ENCODE measurements at places on chromosomes 3 and 15. TPM values are rescaled to one million over a fixed set of nuclear protein-coding genes. Genes with fewer than 3 reads are reported as not detected.

Gene KY
- total RNA-seq, result under 0.01 TPM

Gene CNTN4
- total RNA-seq, result under 0.01 TPM

Gene AHSG
- total RNA-seq, result not detected

- no peak for DNase-seq
These were observed 16.9 kb upstream of the SEMA4B start for GRCh38 chr15:90184119-90184785.

DNA sequence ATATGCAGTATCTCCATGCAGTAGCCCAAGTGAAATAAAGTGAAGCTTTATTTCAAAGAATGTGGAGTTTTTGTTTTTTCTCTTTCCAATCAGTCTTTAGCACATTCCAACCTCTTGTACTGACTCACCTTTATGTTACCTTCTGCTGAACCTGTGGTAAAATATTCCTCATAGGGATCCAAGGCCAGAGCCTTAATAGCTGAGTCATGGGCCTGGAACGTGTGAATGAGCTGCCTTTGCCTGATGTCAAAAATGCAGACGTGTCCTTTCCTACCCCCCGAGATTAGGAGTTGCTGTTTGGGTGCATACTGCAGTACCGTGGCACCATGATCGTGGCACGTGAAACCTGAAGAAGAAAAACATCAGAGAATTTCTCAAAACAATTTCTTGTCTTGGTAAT, 108.5 kb downstream of the GLDN start:
- DNase-seq, result no peak

DNA sequence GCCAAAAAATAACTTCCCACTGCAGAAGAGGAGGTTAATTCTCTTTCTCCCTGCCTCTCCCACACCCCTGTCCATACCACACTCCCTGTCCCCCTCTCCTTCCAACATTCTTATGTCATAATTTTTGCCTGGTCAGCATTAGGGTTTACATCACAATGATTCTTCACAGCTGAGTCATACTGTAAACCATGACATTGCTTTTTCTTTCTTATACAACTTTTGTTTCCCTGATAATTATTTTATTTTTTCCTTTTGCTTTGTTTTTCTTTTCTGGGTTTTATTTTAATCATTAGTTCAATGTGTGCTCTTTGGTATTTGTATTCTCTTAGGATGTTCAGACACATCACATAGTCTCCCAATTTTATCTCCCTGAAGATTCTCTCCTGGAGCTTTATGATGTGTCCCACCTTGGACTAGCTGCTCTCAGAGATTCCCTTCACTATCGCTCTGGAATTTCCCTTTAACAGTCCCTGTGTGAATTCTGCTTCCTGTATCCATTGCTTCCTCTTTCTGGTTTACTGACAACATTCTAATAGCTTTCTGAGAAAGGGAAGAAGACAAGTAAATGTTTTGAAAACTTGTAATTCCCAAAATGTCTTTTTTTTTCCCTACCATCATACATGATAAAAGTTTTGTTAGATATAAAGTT, 70.7 kb downstream of the SOX2 start:
- DNase-seq, result no peak

DNA sequence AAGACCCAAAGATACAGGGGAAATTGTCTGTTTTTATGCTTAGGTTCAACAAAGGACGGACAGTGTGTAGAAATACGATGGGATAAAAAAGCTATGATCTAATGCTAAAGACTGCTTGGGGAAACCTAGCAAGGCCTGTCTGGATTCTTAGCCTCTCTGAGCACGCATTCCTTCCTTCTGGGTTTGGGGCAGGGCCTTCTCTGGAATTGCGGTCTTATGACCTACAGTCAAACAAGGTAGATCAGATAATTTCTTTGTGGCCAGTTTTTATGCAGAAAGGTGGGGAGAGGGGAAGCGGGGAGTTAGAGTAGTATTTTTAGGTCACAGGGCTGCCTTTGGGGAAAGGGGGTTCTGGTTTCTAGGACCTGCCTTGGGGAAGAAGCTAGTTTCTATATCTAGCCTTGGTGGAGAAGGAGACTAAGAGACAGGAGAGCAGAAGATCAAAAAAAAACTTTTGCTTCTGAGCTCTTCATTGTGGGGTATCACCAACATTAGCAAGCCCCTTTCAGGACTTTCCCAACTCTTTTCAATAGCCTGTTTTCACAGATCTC, 39.1 kb upstream of the LIPC start:
- no peak for DNase-seq

DNA sequence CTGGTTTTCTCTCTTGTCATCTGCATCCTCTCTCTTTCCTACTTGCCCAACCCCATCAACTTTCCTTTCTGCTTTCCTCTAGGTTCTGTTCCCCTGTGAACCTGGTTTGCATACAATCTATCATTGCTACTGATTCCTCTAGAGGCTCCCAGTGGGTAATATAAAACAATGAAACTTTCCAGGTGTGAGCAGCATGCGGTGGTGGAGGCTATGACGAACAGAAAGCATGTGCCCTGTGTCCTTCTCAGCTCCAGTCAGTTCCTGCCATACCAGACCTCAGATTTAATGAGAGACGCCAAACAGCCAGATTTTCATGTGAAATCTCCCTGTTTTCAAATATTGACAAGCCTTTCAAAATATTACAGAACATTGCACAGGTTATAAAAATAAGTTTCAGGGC, 3.5 kb upstream of the ACAP2 start:
- DNase-seq, result no peak

Gene WDR72
- total RNA-seq, result not detected

Gene ACAN
- total RNA-seq, result 0.54 TPM

DNA sequence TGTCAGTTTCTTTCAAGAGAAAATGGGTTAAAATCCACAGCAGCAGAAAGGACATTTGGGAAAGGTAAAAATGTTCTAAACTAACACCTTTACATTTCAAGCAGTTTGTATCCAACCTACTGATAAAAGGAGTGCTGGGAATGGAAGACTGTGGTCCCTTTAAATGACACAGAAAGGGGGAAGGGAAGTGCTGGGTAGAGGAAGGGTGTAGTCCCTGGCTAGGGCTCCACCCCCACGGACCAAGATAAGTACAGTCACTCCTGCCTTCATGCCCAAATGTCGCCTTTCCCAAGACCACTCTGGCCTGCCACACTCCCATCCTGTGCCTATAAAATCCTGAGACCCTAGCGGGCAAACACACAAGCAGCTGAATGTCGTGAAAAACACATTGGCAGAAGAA, 350.9 kb upstream of the POU1F1 start:
- no peak for DNase-seq

DNA sequence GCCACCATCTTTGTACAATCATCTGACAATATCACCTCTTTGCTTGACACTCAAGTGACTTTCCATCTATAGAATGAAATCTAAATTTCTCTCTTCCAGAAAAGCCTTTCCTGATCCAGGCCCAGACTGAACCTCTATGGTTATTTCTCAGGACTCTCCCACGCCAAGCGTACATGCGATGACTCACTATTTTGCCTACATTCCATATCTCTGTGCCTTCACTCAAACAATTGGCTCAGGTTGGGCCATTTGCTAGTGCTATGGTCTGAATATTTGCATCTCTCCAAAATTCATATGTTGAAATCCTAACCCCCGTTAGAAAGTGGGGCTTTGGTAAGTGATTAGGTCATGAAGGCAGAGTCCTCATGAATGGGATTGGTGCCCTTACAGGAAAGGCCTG, 43.9 kb downstream of the ST3GAL6 start:
- DNase-seq, result peak; percentile 49

- DNase-seq, result no peak
These were observed 91.5 kb downstream of the TBC1D2B start for GRCh38 chr15:77985931-77986480.

DNA sequence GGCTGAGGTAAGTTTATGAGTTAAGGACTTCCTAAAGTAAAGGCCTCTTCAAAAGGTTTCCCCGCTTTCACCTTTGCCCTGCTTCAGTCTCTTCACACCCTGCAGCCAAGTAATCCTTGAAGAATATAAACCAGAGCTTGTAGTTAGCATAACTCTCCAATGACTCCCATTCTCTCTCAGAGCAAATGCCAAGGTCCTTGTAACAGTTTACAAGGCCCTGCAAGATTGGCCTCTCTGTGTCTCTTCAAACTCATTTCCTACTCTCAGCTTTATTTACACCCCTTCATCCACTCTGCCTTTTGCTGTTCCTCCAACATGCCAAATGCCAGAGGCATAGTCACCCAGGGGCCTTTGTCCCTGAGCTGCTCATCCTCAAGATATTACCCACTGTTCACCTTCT, 60.5 kb upstream of the MME start:
- DNase-seq, result peak; percentile 68

- DNase-seq, result no peak
These were observed 78.3 kb downstream of the ZBTB20 start for GRCh38 chr3:115068799-115069198.

Gene RBMS3
- 127 TPM for total RNA-seq

- DNase-seq, result no peak
These were observed 297.7 kb upstream of the NR2E3 start for GRCh38 chr15:71512682-71513006.

DNA sequence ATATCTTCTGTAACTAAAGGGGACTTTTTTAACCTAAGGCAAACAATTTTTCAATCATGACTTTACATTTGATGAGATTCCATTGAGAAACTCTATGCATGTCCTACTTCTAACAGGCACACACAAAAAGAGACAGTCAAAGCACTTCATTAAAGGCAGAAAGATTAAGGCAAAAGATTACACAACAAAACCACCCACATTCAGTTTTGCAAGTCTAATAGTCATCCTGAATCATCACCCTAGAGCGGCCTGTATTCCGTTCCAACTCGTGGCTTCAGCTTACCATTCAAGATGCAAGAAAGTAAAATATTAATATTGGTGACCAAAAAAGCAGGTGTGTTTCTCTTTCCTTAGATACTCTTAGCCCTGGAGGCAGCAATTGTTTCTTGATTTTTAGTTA, 205.9 kb downstream of the P3H2 start:
- peak; percentile 96 for DNase-seq

DNA sequence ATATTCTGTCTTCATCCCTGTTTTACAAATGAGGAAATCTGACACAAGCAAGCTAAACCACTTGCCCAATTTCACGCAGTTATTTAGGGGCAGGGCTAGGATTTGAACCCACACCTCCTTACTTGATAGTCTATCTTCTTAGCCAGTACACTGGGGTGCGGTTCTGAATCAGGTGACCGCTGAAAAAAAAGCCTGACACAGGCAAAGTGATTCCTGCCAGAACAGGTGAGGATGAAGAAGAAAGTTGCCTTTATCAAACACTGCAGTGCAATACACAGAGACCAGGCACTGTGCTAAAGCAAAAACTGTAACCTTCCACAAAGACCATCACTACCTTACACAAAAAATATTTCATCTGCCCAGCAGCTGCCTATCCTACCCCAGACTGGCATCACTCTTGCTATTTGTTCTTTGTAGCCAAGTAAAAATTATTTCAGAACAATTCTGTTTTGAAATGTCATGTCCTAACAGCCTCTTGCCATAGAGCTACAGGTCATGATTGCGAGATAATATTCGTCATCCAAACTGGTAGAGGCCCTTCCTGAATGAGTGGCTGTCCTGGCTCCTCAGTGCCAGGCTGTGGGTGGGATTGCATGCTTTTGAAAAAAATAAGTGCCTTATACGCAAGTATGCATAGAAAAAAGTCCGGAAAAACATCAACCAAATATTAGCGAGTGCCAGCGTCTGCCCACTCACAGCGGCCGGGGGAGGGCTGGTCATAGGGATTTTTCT, 142.3 kb upstream of the TPM1 start:
- no peak for DNase-seq

Gene GABRA5
- 8.3 TPM for total RNA-seq

- DNase-seq, result no peak
These were observed 100.9 kb upstream of the TLE3 start for GRCh38 chr15:70198441-70199123.

GRCh38 chr3:150602426-150603152, 532 bp upstream of the SELENOT start:
- no peak for DNase-seq

GRCh38 chr15:50113992-50114780, 4.8 kb downstream of the ATP8B4 start:
- DNase-seq, result no peak

- DNase-seq, result peak; percentile 79
These were observed at the start of gene CELF6 for GRCh38 chr15:72319985-72320671. CELF6 (minus strand) TSS chr15:72320157; CDS start chr15:72319874, 283 bp downstream.

- no peak for DNase-seq
These were observed 967.8 kb upstream of the CFAP20DC start for GRCh38 chr3:60017631-60018030.

Gene SPTSSB
- total RNA-seq, result not detected

- DNase-seq, result no peak
These were observed 109.4 kb upstream of the TSPAN3 start for GRCh38 chr15:77180270-77180669.

DNA sequence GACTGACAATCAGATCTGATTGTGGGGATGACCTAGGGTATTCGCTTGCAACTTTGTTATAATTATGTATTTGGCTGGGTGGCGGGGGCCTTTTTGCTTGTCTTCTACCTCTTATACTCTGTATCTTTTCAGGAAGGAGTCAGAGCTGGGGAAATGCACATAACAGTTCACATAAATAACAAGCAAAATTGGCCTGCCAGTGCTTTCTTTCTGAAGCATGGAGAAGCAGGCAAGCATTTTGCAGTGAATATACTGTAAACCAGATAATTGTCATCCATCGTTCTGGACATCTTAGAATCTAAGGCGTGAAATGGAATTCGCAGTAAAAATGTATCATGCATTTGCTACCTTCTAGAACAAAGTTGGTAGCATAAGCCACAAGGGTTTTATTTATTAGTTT, 227.6 kb downstream of the CLSTN2 start:
- no peak for DNase-seq

GRCh38 chr3:18825665-18826064, 322.6 kb upstream of the KCNH8 start:
- DNase-seq, result no peak

- peak; percentile 90 for DNase-seq
These were observed 61.3 kb upstream of the ACKR4 start for GRCh38 chr3:132535575-132536441.

Gene KCNH8
- not detected for total RNA-seq

Gene GOLGA8N
- 0.83 TPM for total RNA-seq

Gene RARB
- 1.4 TPM for total RNA-seq

DNA sequence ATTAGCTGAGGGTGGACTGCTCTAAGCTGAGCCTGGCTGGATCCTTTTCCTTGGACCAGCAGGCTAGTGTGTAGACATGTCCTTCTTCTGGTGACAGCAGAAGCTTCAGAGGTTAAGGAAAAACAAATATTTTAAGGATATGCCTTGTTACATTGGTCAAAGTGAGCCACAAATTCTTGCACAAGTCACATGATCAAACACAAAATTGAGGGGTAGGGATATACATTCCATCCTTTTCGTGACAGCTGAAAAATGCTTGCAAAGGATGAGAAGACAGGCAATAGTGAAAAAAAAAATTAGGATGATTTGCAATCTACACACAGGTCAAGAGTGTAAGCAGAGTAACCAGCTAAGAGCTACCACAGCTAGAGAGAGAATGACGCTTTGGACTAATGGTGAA, 21.1 kb upstream of the OXTR start:
- no peak for DNase-seq

- DNase-seq, result no peak
These were observed 75.4 kb upstream of the PSMD6 start for GRCh38 chr3:64098670-64099069.

- DNase-seq, result no peak
These were observed 121.4 kb downstream of the HCN4 start for GRCh38 chr15:73247331-73247730.
